ENCODE measurements at places on chromosomes 1 and 21.

DNA sequence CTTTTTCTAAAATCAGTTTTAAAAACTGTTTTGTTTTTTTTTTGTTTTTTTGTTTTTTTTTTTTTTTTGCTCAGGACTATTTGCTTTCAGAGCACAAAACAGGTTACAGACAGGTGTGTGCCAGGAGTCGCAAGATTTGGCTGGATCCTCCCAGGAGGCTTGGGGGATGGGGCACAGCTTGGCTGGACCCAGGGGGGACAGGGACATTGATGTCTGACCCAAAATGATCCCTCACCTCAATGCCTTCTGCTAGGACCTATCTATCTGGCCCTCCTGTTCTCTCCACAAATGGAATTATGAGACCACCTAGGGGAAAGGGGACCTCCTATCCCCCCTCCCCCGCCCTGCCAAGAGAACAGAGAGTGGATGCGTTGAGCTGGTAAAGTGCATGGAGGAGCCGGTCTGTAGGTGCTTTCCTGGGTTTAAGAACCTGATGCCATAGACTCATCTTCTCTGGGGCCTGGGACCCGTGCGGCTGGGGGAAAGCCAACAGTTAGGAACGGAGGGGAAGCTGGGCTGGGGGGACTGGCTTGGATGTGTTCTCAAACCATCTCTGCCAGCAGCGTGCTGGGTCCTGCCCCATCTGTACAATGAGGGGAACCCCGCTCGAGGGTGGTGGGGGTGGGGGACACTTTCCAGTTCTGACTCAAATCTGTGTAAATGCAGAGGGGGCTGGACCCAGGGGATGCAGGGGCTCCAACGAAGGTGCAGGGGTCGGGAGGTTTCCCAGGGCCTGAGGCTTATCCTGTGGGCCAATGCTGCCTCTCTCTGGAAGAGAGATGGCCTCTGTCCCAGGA lies 28.9 kb downstream of the RUNX3 start:
- peak; percentile 17 for DNase-seq

GRCh38 chr1:16109571-16109970 lies 36.1 kb upstream of the FAM131C start:
- DNase-seq: no peak

- DNase-seq: no peak
These were observed 380.6 kb upstream of the NEGR1 start for GRCh38 chr1:72662918-72663317.

- DNase-seq: no peak
These were observed 52.1 kb downstream of the C4BPA start for GRCh38 chr1:207156095-207156494.

- no peak for DNase-seq
These were observed 283.4 kb downstream of the KCNH1 start for GRCh38 chr1:210850556-210850955.

- DNase-seq: peak; percentile 27
These were observed 8.0 kb downstream of the STX6 start for GRCh38 chr1:181014477-181015250.

- DNase-seq: no peak
These were observed 58.5 kb downstream of the LACTBL1 start for GRCh38 chr1:22914156-22914555.

- no peak for DNase-seq
These were observed 9.8 kb upstream of the SMAP2 start for GRCh38 chr1:40363721-40364120.

- no peak for DNase-seq
These were observed 362 bp upstream of the ROR1 start for GRCh38 chr1:63773496-63773814.

GRCh38 chr21:33643658-33644311 lies 1.5 kb downstream of the ITSN1 start:
- DNase-seq: no peak

- DNase-seq: no peak
These were observed 275.2 kb upstream of the NEGR1 start for GRCh38 chr1:72557446-72558049.

DNA sequence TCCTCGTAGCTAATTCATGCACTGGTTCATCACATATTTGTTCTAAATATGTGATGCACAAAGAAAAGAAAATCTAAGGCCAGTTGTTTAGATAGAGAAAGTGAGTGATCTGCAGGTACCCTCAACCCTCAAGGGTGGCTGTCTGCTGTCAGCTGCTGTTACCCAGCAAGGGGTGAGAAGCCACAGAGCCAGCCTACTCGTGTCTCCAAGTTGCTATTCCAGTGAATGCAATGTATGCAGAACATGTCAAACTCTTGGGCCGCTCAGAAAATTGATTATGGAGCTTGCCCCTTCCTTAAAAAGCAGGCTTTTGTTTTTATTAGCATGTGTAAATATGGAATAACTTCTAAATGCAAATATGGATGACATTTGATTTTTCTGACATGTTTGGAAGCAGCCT lies 336.3 kb upstream of the ST6GALNAC5 start:
- DNase-seq: no peak

- DNase-seq: no peak
These were observed 4.5 kb upstream of the ZNF644 start for GRCh38 chr1:91026320-91026719.

DNA sequence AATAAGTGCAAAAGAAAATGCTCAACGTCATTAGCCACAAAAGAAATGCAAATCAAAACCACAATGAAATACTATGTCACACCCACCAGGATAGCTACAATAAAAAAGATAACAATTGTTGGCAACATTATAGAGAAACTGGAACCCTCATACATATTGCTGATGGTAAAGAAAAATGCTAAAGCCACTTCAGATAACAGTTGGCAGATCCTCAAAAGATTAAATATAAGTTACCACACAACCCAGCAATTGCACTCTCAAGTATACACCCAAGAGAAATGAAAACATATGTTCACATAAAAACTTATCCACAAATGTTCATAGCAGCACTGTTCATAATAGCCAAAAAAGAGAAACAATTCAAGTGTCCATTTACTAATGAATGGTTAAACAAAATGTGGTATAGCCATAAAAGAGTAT lies 20.7 kb downstream of the TRIM33 start:
- no peak for DNase-seq

DNA sequence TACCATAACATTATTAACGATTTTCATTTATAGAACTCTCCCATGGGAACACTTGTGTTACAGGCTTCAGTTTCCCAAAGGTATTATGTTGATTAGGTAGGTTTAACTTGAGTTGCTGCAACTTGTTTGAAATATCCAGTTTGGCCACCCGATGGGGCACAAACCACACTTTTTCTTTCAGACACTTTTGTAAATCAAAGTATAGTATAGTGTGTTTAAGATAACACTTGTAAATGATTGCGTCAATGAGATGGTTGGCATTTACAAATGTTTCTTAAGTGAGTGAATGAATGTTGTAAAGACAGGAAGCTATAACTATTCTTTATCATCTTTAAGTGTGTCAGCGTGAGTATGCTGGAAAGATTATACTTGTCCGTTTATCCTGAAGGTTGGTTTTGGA lies 4.3 kb downstream of the XPR1 start:
- DNase-seq: no peak

DNA sequence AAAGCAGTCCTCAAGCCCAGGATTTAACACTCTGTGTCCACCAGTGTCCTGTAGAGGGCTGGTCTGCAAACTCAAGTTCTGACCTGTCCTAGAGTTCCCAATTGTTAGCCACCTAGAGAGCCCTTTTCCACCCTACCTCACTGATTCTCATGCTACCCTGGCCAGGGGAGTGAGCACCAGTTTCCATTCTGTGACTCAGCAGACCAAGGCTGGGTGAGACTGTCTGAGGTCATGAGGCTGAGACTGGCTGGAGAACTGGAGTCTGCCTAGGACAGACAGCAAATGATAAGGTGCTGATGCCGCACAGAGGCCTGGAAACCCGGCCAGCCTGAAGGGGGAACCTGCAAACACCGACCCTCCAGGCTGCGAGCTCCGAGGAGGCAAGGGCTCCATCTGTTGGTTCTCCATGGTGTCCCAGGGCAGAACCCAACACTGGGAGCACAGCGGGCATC lies 13.7 kb downstream of the GLIS1 start:
- no peak for DNase-seq

- DNase-seq: peak; percentile 56
These were observed 72.9 kb downstream of the UCHL5 start for GRCh38 chr1:192986110-192986747.

GRCh38 chr1:233269656-233270055 lies 25.9 kb downstream of the PCNX2 start:
- no peak for DNase-seq

- no peak for DNase-seq
These were observed 101.0 kb downstream of the MRPL39 start for GRCh38 chr21:25506261-25506660.

- no peak for DNase-seq
These were observed 31.9 kb downstream of the FYB2 start for GRCh38 chr1:56787330-56787729.

DNA sequence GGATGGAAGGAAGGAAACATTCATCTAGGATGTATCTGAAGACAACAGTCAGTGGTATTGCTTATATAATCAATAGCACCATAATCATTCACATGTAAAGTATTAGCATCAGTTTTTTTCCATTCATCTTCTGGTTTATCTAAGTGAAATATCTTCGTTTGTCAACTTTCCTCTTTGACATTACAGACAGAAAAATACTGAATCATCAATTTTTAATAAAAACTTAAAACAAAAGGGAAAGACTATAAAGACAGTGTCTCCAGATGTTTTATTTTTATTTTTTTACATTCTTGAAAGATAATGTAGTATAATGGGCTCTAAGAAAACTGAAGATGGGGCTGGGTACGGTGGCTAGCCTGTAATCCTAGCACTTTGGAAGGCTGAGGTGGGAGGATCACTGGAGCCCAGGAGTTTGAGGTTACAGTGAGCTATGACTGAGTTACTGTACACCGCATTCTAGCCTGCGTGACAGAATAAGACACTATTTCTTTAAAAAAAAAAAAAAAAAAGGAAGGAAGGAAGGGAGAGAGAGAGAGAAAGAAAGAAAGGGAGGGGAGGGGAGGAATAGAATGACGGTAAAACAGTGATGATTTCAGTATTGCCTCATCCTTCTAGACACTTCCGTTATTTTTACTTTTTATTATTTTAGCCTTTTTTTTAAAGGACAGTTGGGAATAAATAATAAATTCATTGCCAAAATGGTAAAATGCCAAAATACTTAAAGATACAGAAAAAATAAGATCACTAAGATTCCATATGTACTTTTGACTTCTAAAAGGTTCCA lies 89.5 kb downstream of the NRIP1 start:
- no peak for DNase-seq

DNA sequence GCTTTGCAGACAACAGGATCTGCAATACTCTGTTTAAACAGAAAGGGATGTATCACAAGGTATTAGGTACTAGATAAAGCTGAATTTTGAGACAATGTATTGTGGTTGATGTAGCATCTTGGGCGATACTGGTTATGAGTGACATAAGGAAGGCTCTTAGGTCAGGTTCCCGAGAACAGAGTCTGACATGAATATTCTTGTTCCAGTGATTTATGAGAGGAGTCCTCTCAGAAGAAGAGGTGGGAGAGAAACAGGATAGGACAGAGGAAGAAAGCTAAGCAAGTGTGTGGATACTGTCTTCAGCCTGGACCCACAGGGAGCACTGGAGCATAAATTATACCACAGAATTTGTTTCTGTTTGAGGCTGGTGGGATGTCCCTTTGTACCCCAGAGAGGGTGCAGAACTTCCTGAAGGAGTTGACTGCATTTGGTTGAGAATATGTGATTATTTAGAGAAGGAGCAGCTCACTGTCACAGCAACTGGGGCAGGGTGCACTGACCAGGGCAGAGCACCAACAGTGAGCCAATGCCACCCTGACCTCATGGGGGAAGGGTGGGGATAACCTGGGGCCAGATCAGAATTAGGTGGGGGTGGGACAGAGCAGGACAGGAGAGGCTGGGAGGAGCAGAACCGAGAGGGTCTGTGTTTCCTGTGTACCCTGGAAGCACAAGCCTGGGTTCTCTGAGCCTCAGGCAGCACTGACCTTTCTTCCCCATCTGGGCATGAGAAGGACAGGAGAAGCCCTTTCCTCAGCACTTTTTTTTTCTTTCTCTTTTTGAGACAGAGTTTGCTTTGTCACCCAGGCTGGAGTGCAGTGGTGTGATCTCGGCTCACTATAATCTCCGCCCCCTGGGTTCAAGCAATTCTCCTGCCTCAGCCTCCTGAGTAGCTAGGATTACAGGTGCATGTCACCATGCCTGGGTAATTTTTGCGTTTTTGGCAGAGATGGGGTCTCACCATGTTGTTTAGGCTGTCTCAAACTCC lies 36.3 kb upstream of the SLC6A9 start:
- DNase-seq: no peak

DNA sequence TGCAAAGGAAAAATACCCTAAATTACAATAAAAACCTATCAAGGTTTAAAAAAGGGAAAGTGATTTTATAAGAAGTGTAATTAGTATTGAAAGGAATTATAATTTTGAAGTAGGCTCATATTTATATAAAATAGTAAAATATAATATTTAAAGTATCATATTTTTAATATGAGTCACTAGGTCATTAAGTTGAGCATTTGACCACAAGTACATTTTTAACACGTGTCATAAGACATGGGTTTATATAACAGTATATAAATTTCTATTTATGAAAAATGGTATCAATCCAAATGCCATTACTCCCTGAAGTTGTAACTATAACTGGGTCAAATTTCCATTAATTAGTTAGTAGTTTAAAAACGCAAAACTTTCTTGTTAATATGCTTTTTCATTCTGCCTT lies 365.9 kb downstream of the COL11A1 start:
- DNase-seq: no peak

- no peak for DNase-seq
These were observed 435.1 kb downstream of the KIF26B start for GRCh38 chr1:245589906-245590305.
